ENCODE measurements at places on chromosomes 13 and 19.

DNA sequence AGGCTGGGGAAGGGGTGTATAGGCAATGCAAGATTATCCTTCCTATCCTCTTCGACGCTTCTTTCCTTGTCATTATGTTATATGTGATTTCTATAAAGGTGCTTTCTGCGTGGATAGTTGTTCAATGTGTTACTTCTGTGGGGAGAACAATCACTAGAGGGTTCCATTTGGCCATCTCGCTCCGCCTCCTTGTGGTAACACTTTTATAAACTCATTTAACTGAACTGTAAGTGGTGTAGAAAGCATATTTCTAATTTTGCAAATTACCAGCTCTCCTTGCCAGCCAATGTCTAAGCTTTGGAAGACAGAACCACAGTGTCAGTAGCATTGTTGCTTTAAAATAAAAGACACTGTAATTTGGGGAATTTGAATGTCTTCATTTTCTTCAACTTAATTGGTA, 1093.7 kb upstream of the MIR17HG start:
- DNase-seq = no peak

GRCh38 chr19:2151339-2152229, at the start of gene AP3D1:
Gene AP3D1 (minus strand): TSS chr19:2151566. CDS start chr19:2151334, 232 bp downstream.
- DNase-seq = peak; percentile 100

DNA sequence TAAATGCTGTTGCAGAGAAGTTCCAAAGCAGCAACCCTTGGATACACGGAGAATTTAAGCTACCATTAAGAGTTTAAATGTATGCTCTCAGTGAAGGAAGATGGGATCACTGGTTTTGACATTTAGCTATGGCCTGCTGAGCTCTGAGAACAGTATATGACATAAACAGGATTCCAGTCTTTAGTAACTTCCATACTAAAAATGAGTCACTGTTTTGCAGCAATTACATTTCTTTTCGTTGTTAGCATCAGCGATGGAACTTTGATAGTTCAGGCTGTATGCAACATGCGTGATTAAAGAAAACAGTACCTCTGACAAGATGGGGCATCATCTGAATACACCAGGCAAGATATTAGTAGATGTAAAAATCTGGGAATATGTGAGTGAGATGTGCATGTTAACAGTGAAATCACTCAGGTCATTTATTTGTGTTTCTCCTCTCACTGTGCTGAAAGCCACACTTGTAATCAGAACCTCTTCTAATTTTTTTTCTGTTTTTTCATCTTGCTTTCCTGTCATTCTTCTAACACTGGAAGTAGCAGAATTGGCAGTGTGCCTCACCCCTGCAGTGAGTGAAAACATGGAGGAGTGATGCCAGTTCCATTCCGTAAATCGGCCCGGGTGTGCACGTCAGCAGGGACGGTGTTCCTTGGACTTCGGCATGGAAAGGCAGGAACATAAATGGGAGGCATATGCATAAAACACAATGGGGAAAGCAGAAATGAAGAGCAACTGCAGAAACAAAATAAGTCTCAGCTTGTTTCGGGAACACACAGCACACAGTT, 361.5 kb downstream of the OXGR1 start:
- DNase-seq = no peak

GRCh38 chr19:518598-519231, 11.4 kb downstream of the TPGS1 start:
- peak; percentile 91 for DNase-seq

DNA sequence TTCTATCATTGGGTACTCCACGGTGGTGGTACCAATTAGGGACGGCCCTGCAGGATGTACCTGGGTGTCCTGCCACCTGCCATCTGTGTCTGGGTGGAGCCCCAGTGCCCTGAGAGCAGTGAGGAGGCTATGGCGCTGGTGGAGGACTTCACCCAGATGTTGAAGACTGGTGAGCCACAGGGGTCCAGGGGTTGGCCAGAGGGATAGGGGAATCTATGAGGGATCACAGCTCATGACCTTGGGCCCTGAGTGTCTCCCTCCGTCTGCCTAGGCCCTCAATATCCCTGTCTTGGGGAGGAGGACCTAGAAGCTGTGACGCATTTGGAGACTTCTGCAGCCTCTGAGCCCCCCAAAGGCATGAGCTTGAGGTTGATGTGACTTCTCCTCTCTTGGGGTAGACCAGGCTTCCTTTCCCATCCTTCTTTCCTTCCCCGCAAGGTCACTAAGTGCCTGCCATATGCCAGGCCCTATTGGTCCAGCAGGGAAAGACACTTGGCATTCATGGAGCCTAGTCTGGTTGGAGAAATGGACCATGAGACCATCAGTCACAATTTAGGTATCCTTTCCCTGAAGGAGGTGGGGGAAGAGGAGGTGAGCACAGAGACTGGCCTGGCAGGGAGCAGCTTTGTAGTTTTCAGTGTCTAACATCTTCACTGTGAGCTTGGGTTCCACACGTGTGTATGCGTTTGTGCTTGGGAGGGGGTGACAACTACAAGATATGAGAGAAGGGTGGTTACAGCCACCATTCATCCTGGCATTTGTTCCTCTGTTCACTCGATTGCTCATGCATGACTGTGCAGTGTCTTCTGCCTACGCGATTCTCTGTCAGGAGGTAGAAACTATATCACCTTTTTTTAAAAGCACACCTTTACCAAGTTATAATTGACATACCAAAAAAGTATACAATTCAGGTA, 5.1 kb upstream of the MZF1 start:
- DNase-seq = peak; percentile 40

DNA sequence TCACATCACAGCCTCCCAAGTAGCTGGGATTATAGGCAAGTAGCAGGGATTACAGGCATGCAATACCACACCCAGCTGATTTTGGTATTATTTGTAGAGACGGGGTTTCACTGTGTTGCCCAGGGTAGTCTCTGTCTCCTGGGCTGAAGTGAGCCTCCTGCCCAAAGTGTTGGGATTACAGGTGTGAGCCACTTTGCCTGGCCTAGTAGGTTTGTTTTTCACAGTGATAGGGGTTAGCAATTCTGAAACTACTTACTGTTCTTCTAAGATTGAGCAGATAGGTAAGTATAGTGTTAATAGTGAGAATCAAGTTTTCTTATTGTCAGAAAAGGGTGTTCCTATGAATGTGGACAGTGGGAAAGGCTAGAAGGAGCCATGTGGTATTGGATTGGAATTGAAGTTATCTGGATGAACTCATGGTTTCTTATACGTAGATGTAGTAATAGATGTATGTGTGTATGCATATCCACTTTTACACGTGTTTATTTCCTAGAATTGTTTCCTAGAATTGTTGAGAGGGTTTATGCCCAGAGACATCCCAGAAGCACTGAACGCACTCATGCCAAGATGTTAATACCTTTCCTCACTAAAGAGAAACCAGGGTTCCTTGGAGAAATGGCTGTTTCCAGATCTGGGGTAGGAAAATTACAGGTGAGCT, 49.1 kb downstream of the SAE1 start:
- no peak for DNase-seq

GRCh38 chr13:74210693-74211393, 76.6 kb upstream of the KLF12 start:
- DNase-seq = no peak

GRCh38 chr19:3893509-3894179, 13.2 kb downstream of the ATCAY start:
- no peak for DNase-seq

DNA sequence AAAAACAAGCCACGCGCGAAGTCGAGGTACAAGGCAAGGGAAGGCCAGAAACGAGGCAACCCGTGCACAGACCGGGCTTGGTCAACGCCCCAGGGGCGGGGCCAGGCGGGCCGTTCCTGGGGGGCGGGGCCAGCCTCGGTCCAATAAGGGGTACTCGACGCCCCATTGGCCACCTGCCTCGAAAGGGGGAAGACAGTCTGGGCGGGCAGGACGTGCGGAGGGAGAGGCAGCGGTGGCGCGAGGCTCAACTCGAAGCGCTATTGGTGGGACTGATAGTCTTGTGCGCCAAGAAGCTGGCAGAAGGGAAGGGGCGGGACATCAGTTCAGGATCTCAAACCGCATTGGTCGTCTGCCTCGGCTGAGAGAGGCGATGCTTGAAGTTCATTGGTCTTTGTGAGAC, at the start of gene LYPD4:
Gene LYPD4 (minus strand): TSS at position 83 of the 400 bp plus-strand sequence. CDS start 5,398 bp downstream, outside the sequence.
- peak; percentile 68 for DNase-seq

DNA sequence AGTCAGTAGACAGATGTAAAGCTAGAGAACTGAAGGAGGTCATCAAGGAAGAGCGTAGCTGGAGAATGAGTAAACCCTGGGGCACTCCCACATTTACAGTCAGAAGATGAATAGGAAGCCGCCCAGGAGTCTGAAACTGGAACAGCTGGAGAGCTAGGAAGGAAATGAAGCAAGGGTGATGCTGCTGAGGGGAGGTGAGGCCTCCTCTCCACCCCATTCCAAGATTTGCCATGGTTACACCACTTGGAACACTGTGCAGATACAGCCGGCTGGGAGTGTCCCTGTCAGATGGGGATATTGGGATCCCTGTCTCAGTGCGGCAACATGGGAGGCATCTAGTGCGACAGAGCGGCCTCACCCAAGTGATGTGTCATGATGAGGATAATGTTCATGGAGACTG, 51.8 kb upstream of the GPI start:
- no peak for DNase-seq

- DNase-seq = no peak
Observed at GRCh38 chr19:21084343-21084742, 2.3 kb downstream of the ZNF714 start.

- no peak for DNase-seq
Observed at GRCh38 chr19:57118848-57119247, 937 bp upstream of the USP29 start.

- DNase-seq = peak; percentile 61
Observed at GRCh38 chr19:13906521-13906904, 512 bp downstream of the CC2D1A start.
